ENCODE measurements at places on chromosomes 16 and 17.

- no peak for DNase-seq
Measured at GRCh38 chr17:80328634-80329380, 68.2 kb downstream of the RNF213 start.

- no peak for DNase-seq
Measured at GRCh38 chr16:11235703-11235991, 20.4 kb downstream of the SOCS1 start.

- DNase-seq = no peak
Measured at GRCh38 chr16:11977376-11978041, 975 bp downstream of the SNX29 start.

DNA sequence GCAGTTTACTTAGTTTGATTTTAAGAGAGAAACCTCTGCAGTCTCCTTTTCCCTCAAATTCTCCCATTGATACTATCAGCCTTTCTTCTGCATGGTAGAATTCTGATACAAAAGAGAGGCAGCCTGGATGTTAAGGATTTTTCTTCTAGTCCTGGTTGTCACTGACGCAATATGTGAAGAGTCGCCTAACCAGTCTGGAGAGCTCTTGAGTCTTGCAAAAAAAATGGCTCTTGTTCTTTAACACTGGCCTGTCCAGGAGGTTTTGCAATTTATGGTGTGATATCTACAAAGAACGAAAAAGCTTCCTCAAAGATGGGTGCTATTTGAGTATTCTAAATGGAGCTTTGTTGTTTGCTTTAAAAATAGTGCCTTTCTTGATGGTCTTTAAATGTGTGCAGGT is 28.9 kb downstream of the COX10 start:
- DNase-seq = no peak

- peak; percentile 38 for DNase-seq
Measured at GRCh38 chr17:27532269-27533263, 76.3 kb downstream of the KSR1 start.
